NB4 (cell line): ENCODE measurements at places on chromosomes 4 and X.

DNA sequence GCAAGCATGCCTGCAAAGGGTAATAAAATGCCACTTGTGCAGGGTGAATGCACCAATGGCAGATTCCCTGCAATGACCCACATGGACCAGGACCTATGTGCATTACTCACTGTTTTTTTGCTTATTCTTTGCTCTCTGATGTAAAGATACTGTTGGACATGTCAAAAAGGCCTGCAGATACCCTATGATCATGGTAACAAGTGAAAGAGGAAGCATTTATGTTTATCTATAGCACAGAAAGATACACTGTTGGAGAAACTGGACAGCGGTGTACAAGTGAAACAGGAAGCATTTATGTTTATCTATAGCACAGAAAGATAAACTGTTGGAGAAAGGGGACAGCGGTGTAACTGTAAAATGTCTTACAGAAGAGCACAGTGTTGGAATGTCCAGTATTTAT is 127.5 kb downstream of the PAPSS1 start:
- DNase-seq = peak; percentile 40

GRCh38 chr4:156968479-156968984 is 3.1 kb downstream of the PDGFC start:
- peak; percentile 61 for DNase-seq

- no peak for DNase-seq
Observed at GRCh38 chrX:11196476-11196875, 85.3 kb downstream of the HCCS start.

DNA sequence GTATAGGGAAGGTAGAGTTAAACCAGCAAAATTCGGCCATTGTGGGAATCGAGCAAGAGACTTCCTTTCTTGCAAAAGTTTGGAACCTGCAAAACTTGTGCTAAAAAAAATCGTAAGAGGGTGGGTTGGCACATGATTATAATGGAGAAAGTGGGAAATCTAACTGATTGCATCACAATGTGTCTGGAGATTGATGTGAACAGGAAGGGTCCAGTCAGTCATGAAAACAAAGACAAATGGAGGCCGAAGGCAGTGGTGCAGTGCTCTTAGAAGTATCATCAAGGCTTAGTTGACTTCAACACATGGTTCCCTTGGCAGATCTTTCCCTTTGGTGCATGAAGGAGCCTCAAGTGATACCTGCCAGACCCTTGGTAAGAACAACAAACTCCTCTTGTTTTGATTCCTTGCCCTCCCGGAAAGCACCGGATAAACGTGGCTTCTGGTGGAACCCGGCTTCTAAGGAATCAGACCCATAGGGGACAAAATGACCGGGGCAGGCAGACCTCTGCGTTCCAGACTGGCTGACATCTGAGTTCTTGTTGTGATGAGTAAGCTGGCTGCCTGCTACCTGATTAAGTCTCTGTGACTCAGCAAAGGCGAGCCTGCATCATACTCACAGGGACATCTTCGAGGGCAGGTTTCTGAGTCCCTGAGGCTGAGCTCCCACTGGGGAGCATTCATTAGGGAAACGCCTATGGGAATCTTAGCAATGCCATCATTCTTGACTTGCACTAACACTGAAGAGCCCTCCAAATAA is 87.7 kb upstream of the MAP3K15 start:
- DNase-seq = no peak

- no peak for DNase-seq
Observed at GRCh38 chr4:24850674-24851073, 55.3 kb downstream of the SOD3 start.

- DNase-seq = no peak
Observed at GRCh38 chr4:8940792-8941491, 69.3 kb upstream of the HMX1 start.

DNA sequence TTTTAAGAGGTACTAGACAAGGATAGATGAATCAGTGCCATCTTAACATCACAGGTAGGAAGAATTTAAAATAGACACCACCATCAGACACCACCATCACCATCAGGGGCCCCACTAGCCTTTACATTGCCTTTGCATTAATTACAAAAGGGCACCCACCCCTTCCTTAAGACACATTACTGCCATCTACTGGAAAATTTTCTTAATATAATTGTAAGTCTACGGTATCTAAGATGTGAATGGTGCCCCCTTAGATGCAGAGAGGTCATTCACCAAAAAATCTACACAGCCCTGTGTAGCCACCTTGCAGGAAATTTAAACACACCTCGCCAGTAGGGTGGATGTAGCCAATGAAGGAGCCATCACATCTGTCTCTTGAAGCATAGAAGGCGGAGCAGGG is 184.1 kb downstream of the MID1IP1 start:
- peak; percentile 58 for DNase-seq

DNA sequence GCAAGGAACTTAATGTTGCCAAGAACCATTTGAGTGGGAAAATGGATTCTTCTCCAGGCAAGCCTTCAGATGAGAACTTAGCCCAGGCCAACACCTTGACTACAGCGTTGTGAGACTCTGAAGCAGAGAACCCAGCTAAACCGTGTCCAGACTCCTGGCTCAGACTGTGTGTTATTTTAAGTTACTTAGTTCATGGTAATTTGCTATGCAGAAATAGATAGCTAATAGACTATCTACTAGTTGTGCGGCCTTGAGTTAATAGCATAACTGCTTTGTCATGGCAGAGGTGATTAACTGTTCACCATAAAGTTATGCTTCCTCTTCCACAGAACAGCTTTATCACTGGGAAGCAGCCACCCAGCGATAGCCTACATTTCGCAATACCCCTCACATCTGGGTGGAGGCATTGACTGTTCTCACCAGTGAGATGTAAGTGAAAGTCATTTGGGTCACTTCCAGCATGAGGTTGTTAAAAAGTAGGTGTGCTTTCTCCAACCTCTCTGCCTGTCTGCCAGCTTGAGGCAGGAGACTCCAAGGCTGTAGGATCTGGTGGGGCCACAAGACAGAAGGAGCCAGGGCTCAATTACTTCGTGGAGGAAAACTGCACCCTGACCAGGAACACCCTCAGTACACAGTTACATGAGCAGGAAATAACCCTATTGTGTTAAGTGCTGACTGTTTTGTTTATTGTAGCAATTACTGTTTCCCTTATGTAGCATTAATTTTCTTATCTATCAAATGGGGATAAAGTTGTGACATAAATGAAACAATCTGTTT is 94.2 kb downstream of the GPAT3 start:
- DNase-seq = peak; percentile 96

- no peak for DNase-seq
Observed at GRCh38 chr4:179662522-179662921, 2220.3 kb upstream of the AGA start.

- DNase-seq = no peak
Observed at GRCh38 chr4:143667461-143667860, 33.0 kb downstream of the FREM3 start.

GRCh38 chr4:3062471-3062870 is 11.9 kb downstream of the HTT-AS start:
- no peak for DNase-seq

DNA sequence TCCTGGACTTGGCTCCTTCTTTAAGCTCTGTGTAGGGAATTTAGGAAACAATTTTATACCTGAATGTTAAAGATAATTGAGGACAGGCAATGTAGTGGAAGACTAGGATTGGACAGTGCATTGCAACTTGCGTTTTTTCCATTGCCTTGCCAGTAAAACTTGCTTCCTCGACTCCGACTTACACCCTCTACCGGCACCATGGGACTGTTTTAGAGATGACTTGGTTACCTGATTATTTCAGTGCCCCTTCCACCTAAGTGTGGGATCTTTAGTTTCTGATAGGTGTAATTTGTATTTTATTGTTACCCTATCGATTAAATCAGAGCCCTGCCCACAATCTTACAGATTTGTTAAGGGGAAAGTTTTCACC is 1.2 kb downstream of the PRPS1 start:
- peak; percentile 48 for DNase-seq

GRCh38 chrX:56757327-56757726 is 28.3 kb downstream of the NBDY start:
- no peak for DNase-seq

DNA sequence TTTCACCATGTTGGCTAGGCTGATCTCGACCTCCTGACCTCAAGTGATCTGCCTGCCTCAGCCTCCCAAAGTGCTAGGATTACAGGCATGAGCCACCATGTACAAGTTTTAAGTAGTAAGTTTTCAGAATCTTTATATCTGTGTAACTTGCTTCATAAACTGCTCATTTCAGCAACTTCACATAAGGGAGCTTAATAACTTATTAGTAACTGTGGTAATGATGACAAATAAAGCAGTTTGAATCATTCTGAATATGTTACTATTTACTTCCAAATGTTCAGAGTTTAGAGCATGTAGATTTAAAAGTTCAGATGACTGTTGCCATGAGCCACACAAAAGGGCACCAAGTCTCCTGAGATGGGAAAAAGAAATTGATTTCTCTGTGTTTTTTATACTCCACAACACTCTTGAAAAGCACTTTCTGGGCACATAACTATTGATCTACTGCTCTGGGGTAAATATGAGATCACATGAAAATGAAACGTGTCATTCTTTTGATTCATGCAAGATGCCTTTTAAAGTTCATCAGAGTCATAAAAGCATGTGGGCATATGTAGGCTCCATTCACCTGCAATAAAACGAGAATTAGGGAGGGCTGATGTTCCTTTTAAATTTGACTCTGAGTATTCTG is 14.1 kb upstream of the CA5B start:
- no peak for DNase-seq
